ENCODE measurements at places on chromosomes 4 and X. TPM values are rescaled to one million over a fixed set of nuclear protein-coding genes. Genes with fewer than 3 reads are reported as not detected.

DNA sequence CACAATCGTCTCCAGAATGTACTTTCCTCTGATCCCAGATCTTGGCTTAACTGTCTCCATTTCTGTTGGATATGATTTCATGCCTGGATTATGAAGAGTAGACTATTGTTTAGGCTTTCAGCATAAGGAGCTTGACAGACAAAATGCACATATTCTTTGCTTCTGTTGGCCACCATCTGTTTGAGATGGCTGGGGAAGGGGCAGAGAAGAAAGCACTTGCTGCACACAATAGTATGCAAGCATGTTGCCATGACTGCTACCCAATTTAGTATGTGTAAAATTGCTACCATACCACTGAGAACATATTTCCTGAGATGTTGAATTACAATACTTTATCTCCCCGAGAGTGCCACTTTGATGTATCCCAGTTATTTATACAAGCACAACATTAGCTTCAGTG lies 127.9 kb upstream of the BMPR1B start:
- no peak for DNase-seq

DNA sequence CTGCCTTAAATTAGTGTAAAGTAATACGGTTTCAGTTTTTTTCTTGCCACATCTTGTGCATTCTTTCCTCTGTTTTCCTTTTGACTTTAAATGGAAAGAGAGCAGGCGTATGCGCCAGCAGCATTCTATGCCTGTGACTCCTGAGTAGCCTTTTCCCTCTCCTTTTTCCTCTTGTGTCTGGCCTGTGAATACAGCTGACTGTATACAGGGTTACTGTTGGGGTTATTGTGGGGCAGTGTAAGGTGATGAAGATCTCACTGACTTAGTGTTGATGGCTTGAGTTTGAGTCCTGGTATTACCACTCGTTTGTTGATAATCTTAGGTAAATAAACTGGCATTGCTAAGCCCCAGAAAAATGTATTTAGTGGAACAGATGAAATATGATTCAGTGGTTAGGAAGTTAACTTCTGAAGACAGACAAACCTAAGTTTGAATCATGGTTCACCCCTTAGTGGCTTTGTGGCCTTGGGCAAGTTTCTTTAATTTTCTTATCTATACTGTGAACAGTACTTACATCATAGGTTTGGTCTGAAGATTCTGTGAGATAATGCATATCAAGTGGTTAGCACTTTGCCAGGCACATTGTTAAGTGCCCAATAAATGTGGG lies 105.1 kb downstream of the FNIP2 start:
- DNase-seq, result no peak

DNA sequence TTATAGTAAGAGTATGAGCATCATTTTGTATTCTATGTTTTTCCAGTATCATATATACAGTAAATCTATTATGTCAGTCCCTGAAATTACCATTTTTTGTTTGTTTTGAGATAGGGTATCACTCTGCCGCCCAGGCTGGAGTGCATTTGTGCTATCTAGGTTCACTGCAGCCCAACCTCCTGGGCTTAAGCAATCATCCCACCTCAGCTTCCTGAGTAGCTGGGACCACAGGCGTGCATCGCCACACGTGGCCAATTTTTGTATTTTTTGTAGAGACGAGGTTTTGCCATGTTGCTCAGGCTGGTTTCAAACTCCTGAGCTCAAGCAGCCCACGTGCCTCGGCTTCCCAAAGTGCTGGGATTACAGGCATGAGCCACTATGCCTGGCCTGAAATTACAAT lies 85.6 kb downstream of the ZNF330 start:
- no peak for DNase-seq

- no peak for DNase-seq
Measured at GRCh38 chr4:86356425-86357210, 3.2 kb downstream of the MAPK10 start.

Gene XG
- not detected for total RNA-seq

- peak; percentile 87 for DNase-seq
Measured at GRCh38 chrX:1205681-1206611, 6.5 kb downstream of the CRLF2 start.

- no peak for DNase-seq
Measured at GRCh38 chr4:184102488-184102887, 115.2 kb downstream of the ENPP6 start.

GRCh38 chr4:77147079-77147782 lies 9.8 kb upstream of the CCNG2 start:
- no peak for DNase-seq

- no peak for DNase-seq
Measured at GRCh38 chr4:158622251-158622650, 49.4 kb downstream of the C4orf46 start.

DNA sequence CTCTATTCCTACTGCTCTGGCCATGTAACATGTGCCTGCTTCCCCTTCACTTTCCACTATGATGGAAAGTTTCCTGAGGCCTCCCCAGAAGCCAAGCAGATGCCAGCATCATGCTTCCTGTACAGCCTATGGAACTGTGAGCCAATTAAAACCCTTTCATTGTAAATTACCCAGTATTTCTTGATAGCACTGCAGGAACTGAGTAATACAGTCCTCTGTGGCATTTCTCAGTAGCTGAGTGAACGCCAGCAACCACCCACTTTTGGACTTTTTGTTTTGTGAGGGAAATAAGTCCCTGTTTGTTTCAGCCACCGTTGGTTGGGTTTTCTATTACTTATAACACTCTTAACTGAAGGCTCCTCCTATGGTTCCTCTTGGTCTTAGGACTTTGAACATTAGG lies 104.1 kb downstream of the C4orf51 start:
- no peak for DNase-seq

DNA sequence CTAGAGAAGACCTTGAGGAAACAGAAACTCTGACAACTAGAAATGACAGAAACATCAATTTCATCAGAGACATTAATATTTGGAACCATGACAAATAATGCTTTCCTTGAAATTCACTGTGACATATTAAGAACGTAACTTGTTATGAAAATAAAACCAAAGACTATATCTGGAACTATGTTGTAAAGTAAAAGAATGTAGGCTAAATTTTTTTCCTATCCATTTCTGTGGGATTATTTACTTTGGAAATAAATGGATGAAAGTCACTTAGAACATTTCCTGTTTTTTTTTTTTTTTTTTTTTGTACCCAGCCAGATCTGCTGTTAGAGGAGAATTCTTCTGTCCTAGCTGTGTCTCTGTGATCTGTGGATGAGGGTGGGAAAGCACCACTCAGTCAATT lies 255.9 kb downstream of the SPRY1 start:
- DNase-seq, result no peak

- no peak for DNase-seq
Measured at GRCh38 chr4:85866508-85866907, 391.6 kb downstream of the ARHGAP24 start.

Gene LONRF3
- 1.2 TPM for total RNA-seq

Gene YIPF6
- 18.6 TPM for total RNA-seq

DNA sequence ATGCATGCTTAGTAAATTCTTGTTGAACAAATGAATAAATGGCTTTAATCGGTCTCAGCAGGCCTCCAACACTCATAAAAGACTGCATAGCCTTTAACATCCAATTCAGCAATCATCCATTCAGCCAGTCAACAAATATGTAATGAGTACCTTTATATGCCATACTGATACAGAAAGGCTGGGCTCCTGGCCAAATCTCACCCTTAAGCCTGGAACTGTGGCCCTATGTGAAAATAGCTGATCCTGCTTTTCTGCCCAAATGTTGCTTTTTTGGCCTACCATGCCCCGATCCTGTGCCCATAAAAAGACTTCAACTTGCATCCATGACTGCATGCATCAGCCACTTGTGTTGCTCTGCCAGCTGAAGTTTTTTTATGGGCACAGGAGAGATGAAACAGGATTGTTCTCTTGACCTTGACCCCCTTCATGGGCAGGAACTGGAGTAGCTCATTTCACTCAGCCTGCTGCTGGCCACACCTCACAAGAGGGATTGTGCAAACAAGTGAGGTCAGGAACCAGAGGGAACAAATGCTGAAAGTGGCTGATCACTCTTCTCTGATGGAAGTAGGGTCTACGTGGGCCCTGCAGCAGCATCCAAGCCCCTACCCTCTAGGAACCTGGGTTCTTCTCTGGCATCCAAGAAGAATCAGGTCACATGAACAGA lies 75.6 kb downstream of the NPY1R start:
- DNase-seq, result no peak

DNA sequence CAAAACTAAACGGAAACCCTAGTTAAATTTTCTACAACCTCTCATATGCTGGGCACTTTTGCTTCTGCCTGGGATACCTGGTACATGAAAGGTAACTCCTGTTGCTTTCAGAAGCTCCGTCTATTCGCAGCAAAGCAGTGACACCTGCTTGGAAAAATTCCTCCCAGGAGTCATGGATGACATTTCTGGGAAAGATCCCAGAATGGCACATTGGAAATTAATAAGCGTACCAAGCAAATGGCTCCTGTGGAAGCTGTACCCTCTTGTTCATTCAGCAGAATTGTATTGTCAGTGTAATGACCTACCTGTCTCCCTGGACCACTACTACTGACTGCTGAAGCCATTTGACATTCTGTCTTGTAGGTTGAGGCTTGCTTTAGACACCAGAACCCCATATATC lies 349.7 kb upstream of the NOCT start:
- no peak for DNase-seq

Gene ANOS1
- total RNA-seq, result 0.10 TPM

Gene DDIT4L
- not detected for total RNA-seq

GRCh38 chr4:21768349-21769310 lies 179.9 kb downstream of the KCNIP4 start:
- DNase-seq, result peak; percentile 2

Gene TCEAL2
- total RNA-seq, result not detected

- no peak for DNase-seq
Measured at GRCh38 chr4:53717064-53717549, 125.8 kb upstream of the LNX1 start.

DNA sequence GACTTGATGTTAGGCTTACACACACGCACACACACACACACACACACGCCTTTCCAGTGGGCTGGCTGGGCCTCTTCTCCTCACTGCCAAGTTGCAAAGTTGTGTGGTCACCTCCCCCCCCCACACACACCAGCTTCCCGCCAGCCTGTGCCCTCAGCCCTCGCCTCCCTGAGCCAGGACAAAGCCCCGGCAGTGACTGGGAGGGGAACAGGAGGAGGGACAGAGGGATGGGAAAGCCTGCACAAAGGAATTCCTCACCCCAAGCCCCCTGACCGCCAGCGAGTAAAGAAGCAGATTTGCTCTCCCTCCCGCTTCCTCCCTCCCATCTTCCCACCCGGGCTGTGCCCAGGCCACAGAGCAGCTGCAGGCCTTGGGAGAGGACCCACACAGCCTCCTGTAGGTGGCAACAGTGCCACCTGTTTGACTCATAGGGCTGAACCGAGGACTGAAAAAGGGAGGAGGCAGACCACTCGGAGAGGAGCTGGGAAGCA lies at the start of gene GDPD2:
TSS of gene GDPD2 (plus strand) at position 464 of the 491 bp plus-strand sequence. CDS start 1,671 bp downstream, outside the sequence.
- DNase-seq, result no peak

- DNase-seq, result no peak
Measured at GRCh38 chr4:88276952-88277710, 7.2 kb downstream of the PPM1K start.

DNA sequence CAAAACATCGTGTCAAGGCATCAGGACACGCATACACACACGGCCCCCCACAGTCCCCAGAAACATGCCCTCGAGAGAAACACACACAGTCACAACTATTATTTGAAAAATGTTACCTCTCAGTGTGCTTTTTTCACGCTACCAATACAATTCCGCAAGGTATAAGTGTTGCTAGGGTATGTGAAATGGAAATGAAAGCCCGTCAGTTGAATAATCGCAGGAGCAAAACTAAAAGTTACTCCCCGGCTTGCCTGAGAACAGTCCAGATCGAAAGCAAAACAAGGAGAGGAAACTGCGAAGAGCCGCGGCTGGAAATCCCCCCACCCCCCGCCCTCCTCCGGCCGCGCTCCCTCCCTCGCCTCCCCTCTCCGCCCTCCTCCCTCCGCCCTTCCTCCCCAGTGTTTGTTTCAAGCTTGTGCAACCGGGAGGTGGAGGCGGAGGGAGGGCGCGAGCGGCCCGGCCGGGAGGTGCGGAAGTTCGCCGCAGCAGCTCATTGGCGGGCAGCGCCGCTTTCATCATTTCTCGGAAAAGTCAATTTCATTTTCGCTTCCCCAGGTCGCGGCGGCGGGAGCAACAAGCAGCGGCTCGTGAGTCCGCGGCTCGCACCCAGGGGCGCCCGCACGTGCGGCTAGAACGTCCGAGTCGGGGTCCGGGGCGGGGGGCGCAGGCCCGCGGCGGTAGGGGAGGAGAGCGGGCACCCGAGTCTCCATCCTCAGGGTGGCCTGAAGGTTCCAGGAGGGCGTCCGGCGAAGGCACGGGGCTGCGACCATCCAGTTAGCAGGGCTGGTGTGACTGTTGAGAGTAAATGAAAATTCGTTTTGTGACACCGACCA lies at the start of gene IRF2:
TSS of gene IRF2 (minus strand) at position 288 of the 833 bp plus-strand sequence. CDS start 45,486 bp downstream, outside the sequence.
- peak; percentile 98 for DNase-seq

Measured in B cell (primary cell).